HTR-8/SVneo (cell line): ENCODE measurements at places on chromosomes 2 and 18.

GRCh38 chr2:199950396-199950795 is 4.9 kb downstream of the TYW5 start:
- DNase-seq, result no peak

DNA sequence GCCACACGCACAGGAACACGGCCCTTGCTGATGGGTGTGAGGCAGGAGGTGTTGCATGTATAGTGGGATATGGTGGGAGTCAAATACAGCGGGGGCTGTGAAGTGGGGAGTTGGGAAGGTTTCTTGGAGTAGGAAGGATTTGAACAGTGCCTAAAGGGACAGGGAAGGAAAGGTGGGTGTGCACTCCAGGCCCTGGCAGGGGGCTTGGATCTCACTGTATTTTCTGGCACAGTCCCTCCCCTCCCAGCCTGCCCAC is 6.9 kb downstream of the RAB31 start:
- no peak for DNase-seq

DNA sequence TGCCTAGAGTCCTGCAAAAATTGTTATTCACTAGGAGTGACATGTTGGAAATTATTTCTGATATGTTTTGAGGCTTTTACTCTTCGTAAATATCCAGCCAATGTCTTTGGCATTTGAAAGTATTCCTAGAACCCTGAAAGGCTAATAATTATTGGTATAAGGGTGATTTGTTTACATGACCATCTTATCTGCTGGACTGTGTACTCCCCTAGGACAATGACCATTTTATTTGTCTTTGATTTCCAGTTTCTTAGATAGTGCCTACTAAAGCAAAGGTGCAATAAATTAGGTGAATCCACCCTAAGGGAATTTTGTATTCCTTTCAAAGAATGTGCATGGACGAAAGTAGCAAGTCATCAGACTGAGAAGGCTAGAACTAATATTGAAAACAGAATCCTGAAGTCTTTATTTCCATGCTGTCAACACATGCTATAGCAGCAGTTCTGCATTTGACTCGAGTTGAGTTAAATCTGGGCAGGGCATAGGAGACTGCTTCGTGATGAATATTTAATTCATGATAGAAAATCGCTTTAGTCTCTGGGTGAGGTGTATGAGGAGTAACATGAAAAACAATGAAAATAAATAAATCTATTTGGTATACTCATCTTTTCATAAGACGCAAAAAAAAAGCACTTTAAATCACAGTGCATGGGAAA is 235.7 kb downstream of the GPD2 start:
- no peak for DNase-seq

DNA sequence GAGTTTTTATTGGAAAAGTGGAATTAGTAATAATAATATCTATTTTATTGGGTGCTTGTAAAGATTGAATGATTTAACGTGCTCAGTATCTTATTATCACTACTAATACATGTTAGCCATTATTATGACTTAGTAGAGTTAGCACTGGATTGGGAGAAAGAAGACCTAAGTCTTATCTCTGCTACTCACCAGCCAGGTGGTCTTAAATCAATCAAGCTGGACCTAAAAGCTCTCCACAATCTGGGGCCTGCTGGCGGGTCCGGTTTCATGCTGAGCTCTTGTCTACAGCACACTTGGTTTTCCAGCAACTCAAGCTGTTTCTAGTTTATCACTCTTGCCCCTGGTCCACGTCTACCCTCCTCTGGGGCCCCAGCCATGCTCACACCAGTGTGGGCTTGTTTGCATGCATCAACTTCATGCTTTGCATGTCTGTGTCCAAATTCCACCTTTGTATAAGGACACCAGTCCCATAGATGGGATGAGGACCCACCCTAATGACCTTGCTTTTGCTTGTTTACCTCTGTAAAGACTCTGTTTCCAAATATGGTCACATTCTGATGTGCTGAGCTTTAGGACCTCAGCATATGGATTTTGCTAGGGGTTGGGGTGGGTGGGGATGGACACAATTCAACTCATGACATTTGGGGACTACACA is 363.1 kb downstream of the LPIN1 start:
- DNase-seq, result no peak

DNA sequence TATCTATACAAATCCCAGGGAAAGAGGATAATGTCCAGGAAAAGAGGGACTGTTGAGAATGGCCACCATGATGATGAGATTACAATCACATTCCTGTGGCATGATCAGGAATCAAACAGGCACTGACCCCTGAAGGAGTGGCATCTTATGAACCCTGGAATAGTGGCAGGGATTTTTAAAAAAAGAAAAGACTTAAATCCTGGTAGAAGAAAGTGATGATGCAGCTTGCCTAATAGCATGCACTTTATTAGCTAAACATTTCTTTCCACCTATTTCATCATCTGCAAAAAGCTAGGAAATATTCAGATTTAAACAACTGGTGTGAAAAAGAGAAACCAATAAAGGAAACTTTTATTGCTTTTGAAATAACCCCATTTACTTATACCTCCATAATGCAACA is 87.2 kb upstream of the FSHR start:
- no peak for DNase-seq

DNA sequence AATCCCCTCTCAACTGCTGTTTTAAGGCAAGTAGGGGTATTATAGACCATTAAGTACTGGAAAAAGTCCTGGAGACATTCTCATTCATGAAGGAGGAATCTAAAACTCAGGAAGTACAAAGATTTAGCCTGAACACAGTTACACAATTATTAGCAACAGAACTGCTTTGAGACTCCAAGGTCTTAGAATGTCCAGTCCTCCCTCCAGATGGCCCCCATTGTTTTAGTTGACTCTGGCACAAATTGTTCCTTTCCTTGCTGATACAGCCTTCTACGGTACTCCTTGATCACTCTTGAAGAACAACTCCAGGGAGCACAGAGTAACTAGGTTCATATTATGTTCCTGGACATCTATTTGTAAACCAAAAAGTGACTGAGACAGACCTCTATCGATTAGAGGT is 210.1 kb upstream of the RND3 start:
- DNase-seq, result no peak

GRCh38 chr2:240216167-240216566 is 75.7 kb upstream of the OTOS start:
- no peak for DNase-seq

DNA sequence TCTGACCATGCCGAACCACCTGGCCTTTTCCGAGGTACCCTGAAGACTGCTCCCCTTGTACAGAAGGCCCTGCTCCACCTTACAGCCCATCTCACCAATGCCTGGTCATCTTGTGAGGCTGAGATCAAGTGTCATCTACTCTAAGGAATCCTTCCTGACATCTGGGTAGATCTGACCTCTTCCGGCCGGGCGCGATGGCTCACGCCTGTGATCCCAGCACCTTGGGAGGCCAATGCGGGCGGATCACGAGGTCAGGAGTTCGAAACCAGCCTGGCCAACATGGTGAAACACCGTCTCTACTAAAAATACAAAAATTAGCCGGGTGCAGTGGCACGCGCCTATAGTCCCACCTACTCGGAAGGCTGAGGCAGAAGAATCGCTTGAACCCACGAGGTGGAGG is 2.1 kb upstream of the RIOK3 start:
- no peak for DNase-seq

GRCh38 chr2:102086150-102086872 is 56.2 kb upstream of the IL1R1 start:
- no peak for DNase-seq

DNA sequence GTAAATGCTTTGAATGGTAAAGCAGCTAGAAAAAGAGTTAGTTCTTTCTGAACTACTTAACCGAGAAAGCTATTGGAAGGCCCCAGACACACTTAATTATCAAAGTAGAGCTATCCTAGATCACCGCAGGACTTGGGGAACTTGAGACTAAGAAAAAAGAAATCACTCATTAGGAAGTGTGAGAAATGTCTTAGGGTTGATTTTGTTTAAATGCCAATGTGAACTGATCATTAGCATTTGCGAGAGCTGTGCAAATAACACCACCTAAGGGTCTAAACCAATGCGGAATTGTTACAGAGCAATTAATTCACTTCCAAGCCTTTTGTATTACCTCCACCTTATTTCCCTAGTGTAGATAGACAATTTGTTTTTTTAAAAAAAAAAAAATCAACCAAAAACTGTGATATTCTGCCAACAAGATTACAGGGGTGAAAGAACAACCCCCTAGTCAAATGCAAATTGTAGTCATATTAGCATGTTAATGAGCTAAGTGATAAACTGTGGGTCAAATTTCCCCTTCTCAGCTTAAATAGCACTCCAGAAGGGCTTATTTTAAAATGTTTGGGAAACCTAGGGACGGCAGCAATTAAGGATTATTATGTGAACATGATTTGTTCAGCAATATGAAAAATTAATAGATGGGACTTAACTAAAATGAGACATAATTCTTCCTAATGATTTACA is 246.2 kb upstream of the STON1 start:
- DNase-seq, result no peak

GRCh38 chr2:86417961-86418360 is 23.2 kb upstream of the KDM3A start:
- DNase-seq, result no peak

DNA sequence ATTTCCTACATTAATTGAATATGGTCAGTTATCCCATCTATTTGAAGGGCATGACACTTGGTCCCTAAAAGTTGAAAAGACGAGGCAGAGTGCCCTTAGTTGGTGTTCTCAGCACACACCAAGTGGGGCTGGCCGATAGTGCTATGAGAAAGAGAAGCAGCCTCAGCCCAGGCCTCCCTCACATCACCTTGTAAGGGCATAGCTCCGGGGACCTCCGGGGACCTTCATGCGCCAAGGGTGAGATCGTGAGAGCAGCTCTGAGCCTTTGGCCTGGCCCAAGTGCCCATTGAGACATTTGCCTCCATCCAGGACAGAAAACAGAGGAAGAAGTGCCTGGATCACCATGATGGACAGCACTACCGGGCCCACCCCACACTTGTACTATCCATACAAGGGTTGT is 244.3 kb upstream of the COPS8 start:
- DNase-seq, result no peak

DNA sequence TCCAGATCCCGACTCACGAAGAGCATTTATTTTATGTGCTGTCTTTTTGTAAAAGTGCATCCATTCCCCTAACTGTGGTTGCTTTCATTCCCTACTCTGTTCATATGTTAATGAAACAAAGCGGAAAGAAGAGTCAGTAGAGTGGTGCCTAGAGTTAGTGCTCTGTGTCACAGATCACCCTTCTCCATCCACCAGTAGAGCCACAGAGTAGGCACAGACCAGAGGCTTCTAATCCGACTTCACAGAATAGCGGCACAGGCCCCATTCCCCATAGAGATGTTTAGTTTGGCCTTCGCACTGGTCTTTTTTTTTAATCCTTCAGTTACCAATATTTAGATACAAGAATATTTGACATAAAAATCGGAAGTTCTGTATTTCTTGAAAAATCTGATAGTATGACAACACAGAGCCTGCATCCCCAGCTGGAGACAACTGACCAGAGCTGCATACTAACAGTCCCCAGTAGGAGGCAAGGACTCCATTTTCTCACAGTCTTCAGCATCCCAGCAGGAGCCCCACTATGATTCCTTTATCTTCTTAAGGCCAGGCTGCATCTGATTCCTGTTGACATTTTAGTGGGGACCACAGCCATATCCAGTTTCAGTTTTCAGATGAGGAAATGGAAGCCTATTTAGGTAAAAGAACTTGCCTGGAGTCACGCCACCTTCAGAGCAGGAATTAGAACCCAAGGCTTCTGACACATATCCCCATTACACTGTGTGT is 7.0 kb downstream of the G6PC2 start:
- no peak for DNase-seq

DNA sequence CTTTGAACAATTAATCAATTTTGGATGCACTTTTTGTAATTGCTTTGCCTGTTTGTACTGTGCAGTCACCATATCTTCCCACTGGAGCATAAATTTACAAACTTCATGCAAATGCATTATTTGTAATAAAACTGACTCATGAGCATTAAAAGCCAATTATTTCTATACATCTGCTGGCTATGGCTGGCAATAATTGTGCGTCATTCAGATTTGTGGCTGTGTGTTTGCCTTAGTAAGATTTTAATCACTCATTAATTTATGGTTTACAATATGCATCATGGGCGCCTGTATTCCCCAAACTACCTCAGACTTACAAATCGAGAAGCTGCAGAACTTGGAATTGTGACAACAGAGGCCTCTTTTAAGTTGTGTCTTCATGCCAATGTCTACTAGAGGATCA is 132.4 kb upstream of the TRIB2 start:
- no peak for DNase-seq

DNA sequence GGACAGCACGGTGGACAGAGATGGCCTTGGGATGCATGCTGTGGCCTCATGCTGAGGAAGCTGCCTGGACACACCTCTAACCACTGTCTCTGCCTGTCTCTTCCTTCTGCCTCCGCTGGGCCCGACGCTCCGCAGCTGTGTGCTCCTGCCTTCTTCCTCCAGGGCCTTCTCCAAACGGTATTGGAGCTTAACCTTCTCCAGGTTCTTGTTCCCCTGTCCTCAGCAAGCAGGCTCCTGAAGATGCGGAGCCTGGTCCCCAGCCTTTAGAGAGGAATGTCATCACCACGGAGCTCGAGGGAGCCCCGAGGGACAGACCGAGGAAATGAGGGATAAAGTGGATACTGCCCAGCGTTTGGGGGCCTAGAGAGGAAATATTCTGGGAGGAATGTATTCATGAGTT is 155.1 kb downstream of the DYSF start:
- DNase-seq, result no peak

GRCh38 chr18:8911408-8912340 is 190.8 kb upstream of the NDUFV2 start:
- no peak for DNase-seq

DNA sequence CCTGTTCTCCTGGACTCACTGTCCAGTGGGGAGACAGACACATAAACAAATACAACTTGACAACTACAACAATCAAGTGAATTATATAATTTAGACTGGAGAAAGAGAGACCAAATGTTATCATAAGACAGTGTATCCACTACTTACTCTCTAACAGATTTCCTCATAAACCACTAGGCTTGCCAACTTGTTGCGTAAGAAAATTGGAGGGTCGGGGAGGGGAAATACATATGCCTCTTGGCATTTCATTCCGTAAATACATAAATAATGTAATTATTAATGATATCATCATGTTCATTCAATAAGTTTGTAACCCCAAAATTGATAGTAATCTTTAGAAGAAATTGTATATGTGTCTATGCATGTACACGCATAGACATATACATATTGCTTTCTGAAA is 14.9 kb downstream of the RAB6D start:
- DNase-seq, result no peak

DNA sequence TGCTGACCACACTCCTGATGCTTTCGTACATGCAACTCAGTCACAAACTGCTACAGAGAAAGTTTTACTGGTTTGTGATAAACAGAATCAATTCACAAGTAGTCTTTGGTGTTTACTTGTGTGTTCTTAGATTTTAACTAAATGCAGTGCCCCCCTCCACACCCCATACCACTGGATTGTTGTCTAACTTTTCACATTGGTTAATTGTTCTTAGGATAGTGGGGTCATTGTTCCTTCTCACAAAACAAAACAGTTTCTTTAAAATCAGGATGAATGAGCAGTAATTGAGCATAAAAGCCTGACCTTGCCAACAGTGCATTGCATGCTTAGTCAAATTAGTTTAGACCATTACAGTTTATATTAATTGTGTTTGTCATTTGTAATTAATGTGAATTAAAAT is 14.1 kb upstream of the PNPT1 start:
- no peak for DNase-seq

GRCh38 chr2:216410550-216410949 is 1.7 kb upstream of the SMARCAL1 start:
- DNase-seq, result no peak
